T-helper 9 cell (primary cell): ENCODE measurements at places on chromosomes 2 and 18.

- DNase-seq, result no peak
These were observed 1992.5 kb upstream of the PIK3C3 start for GRCh38 chr18:39962546-39962945.

GRCh38 chr2:224377751-224378700 is 23.9 kb downstream of the FAM124B start:
- no peak for DNase-seq

DNA sequence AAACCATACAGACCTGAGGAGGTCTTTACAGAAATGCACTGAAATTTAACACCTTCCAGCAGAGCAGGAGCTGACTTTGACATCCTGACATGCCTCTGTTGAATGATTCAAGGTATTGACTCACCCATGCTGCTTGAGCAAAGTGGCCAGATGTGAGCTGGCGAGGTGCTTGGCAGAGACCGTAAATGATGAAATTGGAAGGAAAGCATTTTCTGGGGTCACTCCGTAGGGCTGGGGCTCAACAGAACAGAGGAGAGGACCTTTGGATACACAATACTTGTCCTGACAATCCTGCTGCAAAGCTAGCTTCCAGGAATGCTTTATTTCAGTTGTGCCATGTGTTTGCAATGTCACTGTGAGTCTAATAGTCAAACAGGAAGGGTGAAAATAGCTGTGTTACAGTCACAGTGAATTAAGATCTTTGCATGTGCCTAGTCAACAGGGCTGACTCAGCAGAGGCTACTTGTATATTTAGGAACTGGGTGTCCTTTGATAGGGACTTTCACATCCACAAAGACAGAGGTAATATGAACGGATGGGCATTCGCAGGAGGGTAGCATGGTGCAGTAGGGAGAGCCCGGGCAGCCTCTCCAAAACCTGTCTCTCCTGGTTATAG is 31.6 kb upstream of the NCK2 start:
- DNase-seq, result no peak

DNA sequence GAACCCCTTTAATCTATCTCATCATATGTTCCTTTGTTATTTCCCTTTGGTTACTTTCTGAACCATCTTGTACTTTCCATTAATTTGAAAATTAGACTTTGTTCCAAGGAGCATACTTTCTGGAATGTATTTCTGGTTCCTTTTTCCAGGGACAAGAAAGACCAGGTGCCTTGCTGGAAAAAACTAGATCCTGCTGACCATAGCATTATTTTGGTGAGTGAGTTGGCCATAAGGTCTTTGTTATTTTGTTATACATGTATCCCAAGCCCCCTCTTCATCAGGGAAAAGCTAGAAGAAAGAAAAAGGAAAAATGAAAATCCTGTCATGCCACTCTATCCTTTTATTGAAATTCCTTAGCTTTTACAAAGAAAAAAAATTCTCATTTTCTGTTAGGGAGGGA is 228.1 kb upstream of the TFPI start:
- no peak for DNase-seq

- no peak for DNase-seq
These were observed 172.8 kb upstream of the RBMS1 start for GRCh38 chr2:160666154-160667060.

DNA sequence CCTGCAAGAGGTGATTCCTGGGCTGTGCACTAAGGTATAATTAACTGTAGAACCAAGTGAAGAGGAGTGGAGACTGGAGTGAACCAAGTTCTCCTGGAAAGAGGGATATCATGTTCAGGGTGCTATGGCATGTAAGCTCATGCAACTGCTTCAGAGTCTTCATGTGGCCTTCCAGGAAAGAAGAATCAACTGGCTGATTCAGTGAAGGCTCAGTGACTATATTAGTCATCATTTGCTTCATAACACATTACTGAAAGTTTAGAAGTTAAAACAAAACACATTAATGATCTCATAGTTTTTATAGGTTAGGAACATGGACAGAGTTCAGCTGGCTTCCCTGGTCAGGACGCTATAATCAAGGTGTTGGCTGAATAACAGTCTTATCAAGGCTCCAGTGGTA is 1200.8 kb upstream of the GYPC start:
- DNase-seq, result no peak
